ENCODE measurements at places on chromosomes 13 and 19.

DNA sequence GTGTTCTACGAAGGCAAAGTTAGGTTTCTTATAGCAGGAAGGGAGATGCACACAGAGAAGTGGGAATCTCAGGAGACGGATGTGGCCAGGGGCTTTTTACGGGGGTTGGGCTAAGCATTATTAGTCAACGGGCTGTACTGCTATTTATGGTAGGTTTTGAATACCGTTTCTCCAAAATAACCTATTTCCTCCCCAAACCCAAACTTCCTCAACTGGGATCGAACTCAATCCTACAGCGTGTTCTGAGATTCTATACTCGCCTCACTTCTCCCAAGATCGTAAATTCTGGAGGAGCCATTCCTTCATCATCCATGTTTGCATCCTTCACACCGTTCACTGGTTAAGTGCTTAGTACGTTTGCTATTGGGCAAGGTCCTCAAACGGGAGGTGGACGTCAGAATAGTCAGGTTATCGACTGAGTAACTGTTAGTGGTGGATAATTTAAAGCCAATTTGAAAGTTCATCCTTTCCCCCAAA is 1.2 kb upstream of the TRIM13 start:
- DNase-seq, result no peak

- no peak for DNase-seq
These were observed 95.7 kb downstream of the SLC10A2 start for GRCh38 chr13:102970542-102970941.

DNA sequence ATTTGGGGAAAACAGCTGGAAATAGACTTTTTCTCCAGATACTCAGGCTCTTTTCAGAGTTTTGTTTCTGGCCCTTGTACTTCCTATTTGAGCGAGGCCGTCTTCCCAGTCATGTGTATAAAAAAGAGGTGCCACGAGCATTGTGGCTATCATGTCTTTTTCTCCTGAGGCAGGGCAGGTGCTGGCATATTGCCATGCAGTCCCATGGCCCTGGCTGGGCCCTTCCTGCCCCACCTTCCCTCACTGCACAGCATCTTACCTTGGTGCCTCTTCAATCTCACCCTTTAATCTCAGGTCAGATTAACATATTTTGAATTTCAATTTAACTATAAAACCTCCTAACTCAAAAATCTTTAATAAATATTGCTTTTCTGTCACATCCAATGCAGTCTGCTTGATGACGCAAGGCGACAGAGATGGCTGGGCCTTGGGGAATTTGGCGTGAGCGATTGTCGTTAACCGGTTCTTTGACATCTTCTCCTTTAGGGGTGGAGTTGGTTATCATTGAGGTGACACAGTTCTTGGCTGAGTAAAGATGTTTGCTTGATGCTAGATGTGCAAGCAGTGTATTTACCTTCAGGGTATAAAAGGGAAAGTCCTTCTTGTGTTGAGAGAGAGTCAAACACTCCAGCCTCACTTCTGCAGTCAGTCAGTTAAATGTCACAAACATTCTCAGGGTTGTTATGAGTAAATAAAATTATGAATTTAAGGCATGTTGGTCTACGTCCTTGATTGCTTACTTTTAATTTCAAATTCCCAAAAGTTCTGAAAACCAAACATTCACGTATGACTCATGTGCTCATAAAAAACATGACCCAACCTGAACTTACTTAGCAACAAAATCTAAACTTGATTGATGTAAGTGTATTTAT is 289.9 kb downstream of the MYO16 start:
- DNase-seq, result no peak

DNA sequence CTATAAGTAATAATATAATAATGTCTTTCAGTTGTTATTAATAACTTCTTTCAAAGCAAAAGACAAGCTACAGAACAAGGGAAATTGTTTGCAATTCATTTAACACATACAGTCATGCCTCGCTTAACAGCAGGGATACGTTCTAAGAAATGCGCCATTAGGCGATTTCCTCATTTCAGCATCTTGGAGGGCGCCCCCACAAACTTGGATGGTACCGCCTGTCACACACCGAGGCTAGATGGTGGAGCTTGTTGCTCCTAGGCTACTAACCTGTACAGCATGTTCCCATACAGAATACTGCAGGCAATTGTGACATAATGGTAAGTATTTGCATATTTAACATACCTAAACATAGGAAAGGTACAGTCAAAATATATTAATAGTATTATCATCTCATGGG is 8.2 kb upstream of the ANKRD10 start:
- DNase-seq, result no peak

DNA sequence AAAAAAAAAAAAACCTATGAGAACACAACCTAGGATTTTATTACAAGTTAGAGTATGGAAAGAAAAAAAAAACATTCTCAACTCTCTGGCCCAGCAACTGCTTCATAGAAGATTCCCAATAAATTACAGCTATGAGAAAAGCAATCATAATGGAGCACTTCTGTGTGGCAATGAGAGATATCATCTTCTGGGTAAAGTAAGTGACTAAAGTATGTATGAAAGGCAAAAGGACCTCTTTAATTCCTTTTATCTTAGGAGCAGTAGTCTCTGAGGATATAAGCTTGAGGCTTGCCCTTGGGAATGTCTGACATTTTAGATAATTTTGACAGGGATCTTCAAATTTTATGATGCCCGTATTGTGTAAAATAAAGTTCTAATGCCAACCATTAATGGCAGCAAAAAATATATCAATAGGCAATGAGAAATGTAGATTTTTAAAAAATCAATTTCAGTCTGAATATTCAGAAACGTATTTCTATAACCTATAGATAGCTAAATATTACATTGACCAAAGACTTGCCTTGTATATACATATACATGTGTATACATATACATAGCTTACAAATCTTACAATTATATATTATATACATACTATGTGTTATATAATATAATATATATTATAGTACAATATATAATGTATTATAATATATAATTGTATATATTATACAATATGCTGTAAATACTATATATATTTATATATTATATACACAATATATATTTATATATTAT is 823.9 kb upstream of the SLITRK1 start:
- no peak for DNase-seq

DNA sequence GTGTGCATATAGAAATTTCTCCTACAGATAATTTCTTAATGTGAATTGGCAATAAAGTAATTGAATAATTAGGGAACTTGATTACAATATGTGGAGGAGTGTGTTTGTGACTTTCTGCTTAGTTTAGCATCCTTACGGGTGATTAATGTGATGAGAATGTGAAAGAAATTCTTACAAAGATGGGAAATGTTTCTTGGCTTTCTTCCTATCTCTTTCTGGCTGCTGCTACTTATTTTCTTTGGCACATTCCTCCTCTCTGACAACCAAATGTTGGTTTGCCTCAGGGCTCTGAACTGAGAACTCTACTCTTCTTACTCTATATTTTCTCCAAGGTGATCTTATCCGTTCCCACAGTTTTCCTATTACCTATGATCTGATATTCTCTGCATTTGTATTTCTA is 300.1 kb downstream of the TBC1D4 start:
- no peak for DNase-seq

DNA sequence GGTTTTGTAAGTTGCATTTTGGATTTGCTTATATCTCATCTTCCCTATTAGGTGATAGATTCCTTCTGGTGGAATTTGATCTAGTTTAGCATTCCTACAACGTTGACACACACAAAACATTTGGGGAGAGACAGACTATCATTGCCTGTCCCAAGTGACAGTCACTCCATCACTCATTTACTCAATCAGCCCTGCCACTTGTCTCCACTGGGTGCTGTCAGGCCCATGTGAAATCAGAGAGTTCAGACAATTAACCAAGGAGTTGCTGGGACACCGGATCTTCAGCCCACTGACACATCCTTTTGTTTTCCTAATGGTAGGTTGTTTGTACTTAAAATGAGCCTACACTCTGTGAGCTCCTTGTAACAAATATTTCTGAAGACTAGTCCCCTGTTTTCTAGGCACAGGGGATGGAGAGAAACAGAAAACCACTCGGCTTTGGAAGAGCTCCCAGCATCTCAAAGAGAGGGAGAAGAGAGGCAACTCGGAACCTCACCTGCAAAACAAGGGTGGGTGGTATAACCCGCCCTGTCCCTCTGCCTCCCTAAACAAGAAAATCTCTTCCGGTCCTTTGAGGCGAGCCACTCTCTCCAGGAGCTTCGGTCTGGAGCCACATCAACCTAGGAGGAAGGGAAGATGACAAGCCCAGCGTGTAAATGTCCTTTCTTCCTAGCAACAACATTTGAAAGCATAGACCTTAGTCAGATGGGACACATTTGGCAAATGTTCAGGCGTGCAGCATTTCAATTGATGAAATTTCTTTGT is 440.9 kb upstream of the KLF12 start:
- DNase-seq, result no peak

DNA sequence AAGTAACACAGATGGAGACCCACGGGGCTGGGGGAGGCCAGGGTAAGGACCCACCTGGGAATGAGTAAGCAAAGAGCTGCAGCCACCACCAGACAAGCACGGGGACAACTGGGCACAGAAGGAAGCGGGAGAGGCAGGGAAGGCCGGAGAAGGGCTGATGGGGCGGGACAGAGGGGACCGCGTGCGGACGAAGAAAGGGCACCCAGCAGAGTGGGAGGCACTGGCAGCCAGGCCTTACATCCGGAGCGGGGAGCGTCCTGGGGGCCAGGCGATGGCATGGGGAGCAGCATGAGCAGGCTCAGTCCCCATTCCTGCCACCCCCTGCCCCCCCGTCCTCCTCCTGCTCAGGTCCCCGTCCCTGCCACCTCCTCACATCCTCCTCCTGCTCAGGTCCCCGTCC is 3.0 kb downstream of the PROZ start:
- DNase-seq, result no peak

DNA sequence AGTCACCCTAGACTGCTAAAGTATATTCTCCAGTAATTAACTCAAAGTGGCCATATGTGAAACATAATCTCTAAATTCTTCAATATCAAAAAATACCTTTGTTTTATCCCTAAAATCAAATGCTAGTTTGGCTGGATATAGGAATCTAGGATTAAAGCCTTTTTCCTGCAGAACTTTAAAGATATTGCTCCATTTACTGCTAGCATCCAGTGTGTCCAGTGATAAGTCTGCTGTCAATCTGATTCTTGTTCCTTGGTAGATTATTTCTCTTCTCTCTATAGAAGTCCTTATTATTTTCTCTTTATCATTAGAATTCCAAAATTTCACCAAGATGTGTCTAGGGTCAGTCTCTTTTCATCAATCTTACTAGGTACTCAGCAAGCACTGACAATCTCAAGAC is 384.6 kb downstream of the FGF14 start:
- DNase-seq, result no peak

DNA sequence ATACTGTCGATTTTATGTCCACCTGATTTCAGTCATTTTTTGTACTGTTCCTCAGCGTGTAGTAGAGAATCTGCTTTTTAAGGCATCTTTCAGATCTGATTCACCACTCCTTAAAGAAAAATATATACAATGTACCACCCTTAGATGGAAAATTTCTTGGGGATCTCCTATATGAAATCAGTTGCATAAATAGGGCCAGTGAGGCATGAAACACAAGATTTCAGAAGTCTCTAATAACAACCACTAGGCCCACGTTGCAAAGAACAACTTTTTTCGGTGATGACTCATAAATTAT is 1.4 kb downstream of the USP12 start:
- no peak for DNase-seq

Data from cardiac septum (tissue), 1 donor.